ENCODE measurements at places on chromosomes 6 and 20.
A peak's percentile ranks its signal among the peaks of the same experiment; 100 is the strongest.

DNA sequence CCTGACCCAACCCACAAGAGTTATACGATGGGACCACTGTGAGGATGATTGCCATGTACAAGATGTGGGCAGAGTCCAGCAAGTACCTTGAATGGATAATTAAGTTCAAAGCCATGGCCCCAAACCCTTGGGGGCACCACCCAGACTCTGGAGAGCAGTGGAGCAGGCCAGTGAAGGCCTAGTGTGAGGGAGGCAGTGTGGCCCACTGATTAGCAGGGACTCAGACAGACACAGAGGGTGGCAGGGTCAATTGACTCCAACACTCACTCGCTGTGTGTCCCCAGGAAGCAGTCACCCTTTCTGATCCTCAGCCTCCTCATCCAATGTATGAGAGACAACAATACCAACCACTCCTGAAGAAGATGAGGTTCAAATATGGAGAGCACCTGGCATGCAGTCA, 1.7 kb upstream of the BPIFA1 start:
- no peak for DNase-seq

DNA sequence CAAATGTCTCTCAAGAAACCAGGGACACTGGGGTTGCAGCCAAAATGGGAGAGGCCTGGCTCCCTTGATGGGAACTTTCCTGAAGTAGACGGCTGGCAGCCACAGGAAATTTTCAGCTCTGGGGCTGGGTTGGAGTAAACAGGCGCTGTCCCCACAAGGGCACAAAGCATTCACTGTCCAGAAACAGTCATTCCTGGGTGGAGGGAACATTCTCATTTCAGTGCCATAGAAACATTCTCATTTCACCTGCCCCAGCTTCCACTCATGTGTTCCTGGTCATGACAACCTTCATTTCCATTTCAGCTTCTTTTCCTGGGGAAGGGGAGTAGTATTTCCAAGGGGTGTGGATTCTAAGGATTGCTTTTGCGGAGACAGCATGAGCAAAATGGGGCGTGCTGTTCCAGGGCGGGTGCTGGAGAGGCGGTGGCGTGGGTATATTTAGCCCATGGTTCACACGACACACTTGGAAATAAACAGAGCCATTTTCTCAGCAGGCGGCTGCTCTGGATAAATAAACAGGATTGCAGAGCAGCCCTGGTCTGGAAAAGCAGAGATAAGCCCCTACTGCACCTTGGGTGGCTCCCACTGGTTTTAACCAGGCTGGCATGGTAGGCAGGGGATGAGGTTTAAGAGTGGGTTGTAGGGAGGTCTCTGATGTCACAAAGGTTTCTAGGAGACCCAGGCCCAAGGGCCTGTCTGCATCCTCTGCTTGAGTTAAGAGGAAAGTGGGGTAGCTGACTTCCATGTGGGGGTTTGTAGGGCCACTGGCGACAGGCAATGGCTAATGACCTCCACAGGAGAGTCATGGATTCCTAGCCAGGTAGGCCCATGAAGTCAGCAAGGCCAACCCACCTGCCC, 32.9 kb downstream of the COX4I2 start:
- peak; percentile 60 for DNase-seq

GRCh38 chr6:3789018-3789895, 37.7 kb upstream of the PXDC1 start:
- no peak for DNase-seq

GRCh38 chr20:56465997-56466396, 2.4 kb upstream of the RTF2 start:
- DNase-seq, result no peak

- no peak for DNase-seq
These were observed 98.7 kb downstream of the SULF2 start for GRCh38 chr20:47686545-47686944.

DNA sequence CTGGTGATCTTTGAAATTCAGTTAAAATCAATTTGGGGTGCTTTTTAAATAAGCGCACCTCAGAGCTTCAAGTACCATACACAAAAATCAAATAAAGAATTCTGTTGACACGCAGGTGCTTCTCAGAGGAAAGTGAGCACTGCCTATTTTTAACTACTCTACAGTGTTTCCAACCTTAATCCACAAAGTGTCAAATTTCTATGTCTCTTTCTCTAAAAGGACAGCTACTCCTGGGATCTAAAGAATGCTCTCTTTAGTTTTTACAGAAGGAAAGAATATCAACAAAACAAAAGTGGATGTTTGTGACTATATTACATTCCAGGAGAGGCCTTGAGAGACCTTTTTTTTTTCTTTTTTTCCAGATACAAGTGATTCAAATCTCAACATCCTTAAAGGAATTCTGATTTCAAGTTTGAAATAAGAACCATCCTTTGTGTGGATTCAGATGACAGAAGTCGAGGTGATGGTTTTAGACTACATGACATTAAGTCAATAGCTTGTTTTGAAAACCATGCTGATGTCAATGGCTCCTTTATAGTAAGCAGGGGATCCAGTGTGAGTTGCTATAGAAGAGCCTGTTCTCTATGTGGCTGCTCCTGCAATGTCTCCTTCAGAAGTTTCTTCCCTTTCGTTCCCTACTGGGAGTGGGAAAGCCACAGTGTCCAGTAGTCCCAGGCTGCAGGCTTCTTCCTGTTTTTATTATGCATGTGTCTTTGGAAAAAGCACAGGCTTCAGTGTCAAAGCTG, 67.2 kb upstream of the DEFB112 start:
- no peak for DNase-seq

DNA sequence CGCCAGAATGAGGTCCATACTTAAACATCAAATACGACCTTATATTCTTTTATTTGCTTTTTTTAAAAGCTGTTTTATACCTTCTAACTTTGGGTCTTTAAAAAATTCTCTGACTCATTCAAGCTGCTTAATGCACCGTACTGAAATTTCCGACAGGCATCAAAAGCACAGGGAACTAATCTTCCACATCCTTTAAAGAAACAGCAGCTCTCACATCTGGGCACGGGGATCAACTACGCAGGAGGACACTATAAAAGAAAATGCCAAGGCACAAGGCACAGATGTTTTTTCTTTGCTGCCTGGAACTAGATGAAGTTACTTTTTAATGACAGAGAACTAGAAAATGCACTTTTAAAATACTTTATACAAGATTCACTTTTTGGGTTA, 112.4 kb upstream of the ARG1 start:
- no peak for DNase-seq

DNA sequence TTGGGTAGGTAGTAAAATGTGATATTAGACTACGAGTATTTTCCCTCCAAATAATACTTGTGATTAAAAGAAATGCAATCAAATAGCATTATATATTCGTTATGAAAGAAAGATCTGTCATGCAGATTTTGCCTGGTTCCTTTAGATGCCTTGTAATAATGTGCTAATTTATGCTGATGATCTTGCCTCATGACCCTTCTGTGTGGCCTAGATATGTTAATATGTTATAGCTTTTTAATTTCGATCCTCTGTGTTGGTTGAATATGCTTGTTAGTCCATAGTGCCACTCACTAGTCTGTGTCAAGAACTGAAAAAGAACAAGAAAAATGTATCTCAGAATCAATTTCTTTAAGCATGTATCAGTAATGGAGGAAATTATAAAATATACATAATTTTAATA, 31.9 kb downstream of the CDKAL1 start:
- DNase-seq, result no peak

DNA sequence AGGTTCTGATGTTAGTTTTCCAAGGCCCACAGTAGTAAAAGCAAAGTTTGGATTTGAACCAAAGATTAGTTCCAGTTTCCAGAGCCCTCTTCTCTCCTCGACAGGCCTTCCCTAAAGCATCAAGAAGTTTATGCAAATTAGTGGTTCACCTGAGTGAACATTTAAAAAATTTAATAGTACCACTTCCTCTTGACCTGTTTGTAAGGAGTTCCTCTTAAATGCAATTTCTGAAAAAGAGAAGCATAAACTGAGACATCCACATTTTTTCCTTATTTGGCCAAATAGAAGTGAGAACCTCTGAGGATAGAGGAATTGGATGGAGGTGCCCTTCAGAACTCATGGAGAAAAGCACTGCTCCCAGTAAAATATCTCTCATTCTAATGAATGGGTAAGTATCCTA, 1.2 kb upstream of the DSE start:
- no peak for DNase-seq

DNA sequence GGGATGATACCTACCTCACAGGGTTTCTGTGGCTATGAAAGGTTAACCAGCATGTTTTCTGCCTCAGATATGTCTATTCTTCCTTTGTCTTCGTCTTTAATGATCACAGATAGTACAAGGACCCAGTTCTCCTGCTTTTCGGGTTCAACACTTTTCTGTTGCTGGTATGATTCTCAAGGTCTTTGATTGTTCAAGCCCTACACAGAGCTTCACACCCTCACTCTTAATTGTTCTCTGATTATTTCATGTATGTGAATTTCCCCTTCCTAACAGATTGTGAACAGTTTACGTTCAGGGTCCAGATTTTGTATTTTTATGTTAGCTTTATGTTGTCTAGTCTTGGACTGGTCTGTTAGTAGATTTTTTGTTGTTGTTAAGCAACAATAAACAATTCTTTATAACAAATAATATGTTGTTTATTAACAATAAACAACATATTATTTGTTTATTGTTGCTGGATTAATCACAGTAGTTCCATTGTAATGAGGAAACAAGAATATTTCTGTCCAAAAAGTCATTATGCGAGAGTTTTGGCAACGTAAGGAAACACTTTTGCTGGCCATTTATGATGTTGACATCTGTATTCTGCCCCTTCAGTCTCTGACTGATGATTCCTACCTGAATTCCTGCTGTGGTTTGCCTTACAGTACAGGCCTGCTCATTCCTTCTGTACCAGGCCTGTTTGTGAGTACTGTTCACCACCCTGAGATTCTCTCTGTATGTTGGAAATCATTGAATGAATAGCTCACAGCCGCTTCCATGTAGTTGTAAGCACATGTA, 27.2 kb upstream of the TULP4 start:
- DNase-seq, result no peak

DNA sequence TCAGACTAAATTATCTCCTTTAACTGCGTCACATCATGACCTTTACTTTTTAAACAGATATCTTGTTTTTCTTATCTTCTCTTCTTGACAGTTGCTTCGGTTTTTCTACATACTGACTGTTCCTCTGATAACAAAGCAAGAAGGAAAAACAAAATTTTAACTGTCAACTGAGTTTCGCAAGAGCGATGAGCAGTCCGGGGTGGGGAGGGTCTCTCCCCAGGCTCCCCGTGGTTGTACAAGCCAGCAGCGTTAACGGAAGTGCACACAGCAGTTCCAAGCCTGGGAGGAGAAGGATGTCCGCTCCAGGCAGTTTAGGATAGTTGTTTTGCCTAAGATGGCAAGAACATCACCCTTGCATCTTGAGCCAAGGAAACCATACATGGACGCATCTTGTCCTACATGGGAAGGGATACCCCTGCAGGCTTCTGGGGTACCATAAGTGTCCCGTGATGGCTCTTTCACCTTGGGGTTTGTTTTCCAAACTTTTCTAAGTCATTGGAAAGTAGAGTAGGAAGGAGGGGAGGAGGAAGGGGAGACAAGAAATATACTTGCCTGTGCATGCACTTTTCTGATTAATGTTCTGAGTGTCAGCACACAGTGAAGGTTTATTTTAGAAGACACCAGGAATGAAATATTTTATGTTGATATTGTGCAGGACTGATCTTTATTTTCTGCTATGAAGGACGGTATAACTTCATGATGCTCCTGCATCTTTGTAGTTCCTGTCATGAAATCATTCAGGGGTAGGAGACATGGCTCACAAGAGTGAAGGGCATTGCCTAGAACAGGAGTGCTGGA, 20.8 kb downstream of the SLC24A3 start:
- DNase-seq, result no peak

DNA sequence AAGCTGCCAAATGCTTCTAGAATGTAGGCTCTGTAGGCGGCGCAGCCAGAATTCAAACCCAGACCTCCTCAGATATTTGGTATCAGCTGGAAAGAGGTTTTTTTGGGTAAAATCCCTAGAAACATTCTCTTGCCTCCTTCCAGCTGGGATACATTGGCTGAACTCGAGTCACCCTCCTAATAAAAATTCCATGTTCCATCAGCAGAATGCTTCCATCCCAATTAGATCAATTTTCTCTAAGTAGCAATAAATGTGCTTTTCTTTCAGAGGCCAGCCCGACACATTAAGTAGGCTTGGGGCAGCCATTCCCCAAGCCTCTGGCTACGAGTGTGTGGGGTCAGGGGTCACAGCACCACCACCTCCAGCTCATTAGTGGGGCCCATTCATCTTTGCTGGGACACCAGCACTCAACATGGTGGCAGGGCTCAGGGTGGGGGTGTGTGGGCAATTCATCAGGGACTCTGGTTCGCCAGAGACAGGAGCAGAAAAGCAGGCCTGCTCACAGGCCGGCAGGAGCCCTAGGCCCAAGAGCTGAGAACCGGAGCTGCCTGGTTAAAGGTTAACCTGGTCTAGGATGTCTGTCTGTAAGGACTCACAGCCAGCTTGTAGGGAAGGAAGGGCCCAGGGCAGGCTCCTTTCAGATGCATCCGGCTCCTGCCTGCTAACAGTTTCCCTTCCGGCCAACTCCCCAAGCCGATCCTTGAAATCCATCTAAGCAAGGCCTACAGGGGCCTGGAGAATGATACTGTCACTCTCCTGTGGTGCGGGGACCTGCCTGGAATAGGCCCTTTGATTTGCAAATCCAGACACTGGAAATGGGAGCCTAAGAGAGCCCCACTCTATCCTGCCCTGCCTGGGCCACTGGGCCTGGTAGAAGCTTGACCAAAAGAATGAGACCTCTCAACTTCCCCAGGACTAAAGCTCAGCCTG, 159.1 kb upstream of the TOP1 start:
- no peak for DNase-seq

GRCh38 chr20:3172126-3172932, 1.0 kb downstream of the LZTS3 start:
- DNase-seq, result no peak

DNA sequence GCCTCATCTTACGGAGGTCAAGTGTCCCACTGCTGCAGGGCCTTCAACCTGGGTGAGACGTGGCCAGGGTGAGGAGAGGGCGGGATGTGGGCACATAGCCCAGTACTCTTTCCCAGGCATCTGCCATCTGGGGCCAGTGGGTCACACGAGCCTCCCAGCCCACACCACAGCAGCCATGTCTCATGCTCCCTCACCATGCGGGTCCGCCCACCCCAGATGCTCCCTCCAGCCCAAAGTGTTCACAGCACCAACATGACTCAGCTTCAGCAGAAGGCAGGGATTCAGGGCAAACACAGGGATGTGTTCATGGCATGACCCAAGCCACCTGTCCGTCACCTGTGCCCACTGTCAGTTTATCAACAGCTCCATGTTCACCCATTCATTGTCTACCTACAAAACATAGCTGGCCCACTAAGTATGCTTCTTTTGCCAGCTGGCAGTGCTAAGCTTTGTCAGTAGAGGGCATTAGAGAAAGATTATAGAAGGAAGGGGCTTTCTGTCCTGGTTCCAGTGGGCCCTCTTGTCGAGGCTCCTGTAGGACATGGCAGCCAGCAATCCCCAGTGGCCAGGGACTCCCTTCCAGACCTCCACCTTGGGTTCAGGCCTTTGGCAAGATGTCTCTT, 109.2 kb downstream of the FOXF2 start:
- no peak for DNase-seq

GRCh38 chr6:43086022-43086658, 10.0 kb downstream of the PTK7 start:
- no peak for DNase-seq

DNA sequence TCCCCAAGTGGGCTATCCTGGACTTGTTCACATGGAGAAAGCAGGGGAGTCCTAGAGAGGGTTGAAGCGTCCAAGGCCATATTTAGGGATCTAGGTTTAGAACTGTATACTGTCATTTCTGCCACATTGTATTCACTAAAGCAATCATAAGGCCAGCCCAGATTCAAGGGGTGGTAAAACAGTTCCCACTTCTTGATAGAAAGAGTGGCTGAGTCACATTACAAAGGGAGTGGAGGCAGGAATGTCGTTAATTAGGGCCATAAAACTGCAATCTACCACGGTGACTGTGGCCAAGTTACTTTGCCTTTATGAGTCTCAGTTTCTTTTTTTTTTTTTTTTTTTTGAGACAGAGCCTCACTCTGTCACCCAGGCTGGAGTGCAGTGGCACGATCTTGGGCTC, 7.4 kb upstream of the UBR2 start:
- no peak for DNase-seq
